ENCODE measurements at places on chromosomes 4 and X.

- DNase-seq, result peak; percentile 84
Measured at GRCh38 chrX:55160685-55161552, 59.2 kb upstream of the PAGE5 start.

DNA sequence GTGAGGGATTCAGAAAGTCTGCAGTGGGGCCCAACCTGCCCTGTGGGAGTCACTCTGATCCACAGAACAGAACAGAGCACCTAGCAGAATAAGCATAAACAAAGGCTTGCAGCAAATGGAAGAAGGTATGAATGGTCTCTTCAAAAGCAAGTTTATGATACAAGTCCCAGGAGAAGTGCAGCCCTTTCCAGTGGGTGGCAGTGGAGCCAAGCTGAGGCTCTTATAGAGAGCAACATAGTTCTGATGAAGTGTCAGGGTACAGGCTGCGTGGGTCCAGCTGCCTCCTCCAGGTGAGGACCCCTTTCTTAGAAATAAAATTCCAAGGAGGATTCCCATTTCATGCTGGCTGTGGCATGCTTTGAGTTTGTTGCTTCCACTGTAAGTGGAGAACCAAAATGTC lies 88.8 kb upstream of the PAK3 start:
- DNase-seq, result no peak

- no peak for DNase-seq
Measured at GRCh38 chr4:170093973-170094535, 4.3 kb upstream of the AADAT start.

DNA sequence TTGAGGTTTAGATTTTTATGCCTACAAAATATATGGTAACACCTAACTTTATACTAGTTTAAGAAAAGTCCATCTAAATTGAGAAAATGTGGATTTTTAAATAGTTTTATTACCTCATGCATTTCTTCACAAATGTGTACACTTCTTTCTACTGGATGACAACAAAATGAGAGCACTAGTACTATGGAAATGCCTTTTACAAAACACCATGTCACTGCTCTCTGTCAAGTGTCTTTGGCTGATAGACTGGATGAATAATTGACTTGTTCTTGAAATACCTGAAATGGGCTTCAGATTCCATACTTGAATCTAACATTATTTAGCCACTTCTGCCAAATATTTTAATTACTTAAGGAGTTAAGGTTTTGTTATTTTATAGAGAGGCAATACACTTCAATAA lies 49.5 kb downstream of the AMELX start:
- DNase-seq, result no peak

- no peak for DNase-seq
Measured at GRCh38 chr4:140049849-140050637, 103.9 kb downstream of the MAML3 start.

DNA sequence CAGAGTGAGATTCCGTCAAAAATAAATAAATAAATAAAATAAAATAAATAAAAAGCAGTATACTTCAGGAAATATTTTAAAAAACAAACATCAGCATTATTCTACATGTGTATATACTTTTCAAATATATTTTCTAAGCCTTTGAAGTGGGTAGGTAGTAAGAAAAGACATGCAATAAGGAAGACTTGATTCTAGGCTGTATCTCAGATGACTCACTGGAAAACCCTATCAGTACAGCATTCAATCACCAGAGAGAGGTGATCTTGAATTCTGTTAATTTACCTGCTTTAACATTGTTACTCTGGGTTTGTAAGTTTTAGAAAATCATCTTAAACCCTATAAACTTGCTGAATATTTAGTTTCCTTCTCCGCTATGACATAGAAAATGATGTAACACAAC lies 106.6 kb upstream of the NAP1L5 start:
- DNase-seq, result no peak

GRCh38 chr4:123495530-123495929 lies 98.9 kb downstream of the SPRY1 start:
- DNase-seq, result no peak

- DNase-seq, result no peak
Measured at GRCh38 chrX:102859550-102859871, 77.6 kb upstream of the RAB40AL start.

GRCh38 chr4:169945636-169946035 lies 80.6 kb downstream of the MFAP3L start:
- no peak for DNase-seq

- no peak for DNase-seq
Measured at GRCh38 chr4:147813109-147813773, 81.4 kb downstream of the ARHGAP10 start.

- DNase-seq, result no peak
Measured at GRCh38 chr4:148447681-148448080, 5.5 kb upstream of the NR3C2 start.

GRCh38 chrX:50206753-50207152 lies 2.2 kb downstream of the CCNB3 start:
- DNase-seq, result no peak

DNA sequence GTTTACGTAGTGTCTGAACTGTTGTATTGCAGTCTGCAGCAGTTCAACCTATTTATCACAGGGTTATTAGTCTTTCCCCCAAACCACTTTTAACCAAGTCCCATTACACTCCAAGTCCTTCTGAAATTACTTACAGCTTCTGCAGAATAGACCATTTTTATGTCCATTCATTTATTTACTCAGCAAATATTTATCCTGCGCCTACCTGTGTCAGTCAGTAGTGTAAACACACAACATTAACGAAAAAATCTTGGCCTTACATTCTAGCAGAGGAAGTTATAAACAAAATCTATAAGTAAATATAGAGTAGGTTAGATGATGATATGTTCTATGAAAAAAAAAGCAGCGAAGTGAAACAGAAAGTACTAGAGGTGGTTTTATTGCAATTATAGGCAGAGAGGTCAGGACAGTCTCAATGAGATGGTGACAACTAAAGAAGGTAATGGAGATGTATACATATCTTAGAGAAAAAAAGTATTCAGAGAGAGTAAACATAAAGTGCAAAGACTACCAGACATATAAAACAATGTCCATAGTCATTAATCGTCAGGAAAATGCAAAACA lies 534.7 kb downstream of the KCNIP4 start:
- DNase-seq, result no peak

DNA sequence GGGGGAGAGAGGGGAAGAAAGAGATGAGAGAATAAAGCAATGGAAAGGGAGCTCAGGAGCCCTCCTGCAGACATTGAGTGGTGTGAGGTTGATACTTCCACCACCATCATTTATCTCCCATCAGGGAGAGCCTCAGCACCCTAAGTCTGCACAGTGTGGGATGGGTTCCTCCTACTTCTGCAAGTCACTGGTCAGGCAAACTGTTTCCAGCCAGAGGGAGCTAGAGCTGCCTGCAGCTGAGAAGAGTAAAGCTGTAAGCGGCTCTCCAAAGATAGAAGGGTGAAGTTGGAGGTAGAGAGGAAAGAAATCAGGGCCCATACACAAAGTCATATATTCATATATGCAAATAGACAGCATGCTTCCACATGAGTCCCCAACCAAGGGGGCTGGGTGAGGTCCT lies 21.9 kb upstream of the ZNF81 start:
- DNase-seq, result no peak
